NCI-H345 (cell line): ENCODE measurements at places on chromosomes 2 and 18.

DNA sequence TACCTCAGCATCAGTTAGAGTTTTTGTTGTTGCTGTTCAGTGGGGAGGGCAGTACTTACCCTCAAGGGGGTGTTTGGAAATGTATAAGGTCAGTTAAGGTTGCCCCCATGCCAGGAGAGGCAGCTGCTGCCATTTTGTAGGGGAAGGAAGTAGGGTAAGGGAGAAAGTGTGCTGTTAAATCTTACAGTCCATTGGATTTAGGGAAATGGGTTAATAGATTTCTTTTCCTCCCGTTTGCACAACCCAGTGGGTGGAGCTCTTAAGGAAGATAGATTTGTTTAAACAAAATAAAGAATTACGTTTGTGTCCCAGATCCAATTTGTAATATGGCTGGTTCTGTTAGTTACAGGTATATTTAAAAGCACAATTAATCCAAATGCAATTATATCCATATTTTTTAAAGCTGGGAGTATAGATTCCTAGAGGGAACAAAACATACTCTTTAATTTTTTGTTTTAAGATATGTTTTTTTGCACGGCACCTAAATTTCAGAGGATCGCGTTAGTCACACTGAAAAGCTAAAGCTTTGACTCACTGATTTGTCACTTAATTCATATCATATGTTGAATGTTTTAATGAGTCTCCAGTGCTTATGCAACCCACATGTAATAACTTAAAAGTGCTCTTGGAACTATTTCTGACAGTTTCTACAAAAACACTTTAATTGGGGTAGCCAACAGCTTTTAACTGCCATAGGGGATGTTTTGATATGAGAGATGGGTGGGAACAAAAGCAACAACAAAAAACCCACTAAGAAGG lies 9.0 kb upstream of the CWC22 start:
- no peak for DNase-seq

DNA sequence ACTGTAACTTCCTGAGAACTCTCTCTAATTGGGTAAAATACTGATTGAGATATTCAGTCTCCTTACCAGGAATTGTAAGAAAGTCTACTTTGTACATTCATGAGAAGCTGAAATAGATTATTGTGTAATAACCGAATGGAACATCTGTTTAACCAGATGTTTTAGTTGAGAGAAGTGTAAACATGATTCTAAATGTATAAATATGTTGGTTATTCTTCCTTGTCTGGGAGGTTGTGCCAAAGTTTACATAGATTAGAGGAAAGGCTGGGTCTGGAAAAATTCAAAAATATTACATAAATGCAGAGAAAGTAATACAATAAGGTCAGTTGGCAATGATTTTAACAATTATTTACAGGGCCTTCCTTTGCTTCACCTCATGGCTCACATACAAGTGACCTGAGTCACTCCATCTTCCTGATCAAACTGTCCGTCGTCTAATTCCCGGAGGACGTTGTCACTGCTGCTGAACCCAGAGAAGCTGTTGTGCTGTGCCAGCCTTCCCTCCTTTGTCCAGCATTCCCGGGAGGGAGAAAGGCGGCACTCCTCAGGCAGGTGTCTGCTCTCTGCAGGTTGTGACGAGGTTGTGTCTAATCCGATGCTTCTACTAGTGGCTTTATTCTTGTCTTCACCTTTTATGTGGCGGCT lies 55.9 kb downstream of the MOB4 start:
- DNase-seq = peak; percentile 23

DNA sequence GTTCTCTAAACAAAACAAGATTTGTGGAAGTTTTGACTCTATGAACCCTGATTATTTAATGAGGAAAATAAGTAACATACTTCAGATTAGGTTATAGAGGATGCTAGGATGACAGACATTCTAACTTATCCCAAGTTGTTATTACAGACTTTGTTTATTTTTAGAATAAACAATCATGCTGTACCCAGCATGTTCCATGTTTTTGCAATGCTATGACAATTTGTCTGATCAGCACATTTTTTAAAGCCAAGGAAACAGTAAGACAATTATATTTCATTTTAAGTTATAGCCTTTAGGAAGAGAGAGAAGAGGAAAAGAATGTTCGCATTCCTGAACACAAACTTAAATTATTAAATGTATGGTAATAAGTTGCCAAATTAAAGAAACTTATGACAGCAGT lies 119.8 kb downstream of the KYNU start:
- no peak for DNase-seq

DNA sequence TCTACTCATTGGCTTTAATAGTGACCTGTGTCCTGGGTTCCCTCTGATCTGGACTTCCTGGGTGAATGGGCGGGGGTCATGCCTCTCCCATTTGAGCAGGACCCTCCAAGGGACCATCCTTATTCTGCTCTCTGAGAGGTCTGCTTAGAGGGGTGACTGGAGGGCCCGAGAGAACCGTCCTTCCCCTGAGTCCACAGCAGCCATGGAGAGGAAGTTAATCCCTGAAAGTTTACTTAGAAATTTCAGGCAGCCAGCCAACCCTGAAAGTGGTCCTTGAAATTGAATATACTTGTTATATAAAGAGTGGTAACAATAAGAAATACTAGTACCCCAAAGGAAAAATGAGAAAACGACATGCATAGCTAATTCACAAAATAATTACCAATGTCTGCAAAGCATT lies 226.1 kb downstream of the DYSF start:
- peak; percentile 75 for DNase-seq

- no peak for DNase-seq
Measured at GRCh38 chr2:233714121-233714520, 1.4 kb downstream of the UGT1A5 start.

- DNase-seq = no peak
Measured at GRCh38 chr18:76565238-76566173, 70.5 kb upstream of the ZNF516 start.

DNA sequence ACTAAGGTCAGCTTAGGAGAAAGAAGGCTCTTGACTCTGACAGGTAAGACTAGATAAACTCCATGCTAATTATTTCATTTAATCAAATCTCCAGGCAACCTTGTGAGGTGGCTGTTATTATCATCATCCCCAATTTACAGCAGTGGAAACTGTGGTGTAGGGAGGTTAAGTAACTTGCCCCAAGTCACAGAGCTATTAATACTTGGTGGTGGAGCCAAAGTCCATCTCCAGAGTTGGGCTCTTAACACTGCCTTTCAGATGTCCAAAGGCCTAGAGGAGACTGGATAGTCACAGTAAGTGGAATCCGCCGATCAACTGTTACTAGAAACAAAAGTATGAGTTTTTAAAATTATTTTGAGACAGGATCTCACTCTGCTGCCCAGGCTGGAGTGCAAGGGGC lies 46.6 kb upstream of the SP3 start:
- DNase-seq = no peak

DNA sequence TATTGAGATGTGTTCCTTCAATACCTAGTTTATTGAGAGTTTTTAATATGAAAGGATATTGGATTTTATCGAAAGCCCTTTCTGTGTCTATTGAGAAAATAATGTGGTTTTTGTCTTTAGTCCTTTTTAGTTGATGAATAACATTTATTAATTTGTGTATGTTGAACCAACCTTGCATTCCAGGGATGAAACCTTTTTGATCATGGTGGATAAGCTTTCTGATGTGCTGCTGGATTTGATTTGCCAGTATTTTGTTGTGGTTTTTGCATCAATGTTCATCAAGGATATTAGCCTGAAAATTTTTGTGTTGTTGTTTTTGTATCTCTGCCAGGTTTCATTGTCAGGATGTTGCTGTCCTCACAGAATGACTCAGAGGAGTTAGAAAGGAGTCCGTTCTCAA lies 1710.4 kb downstream of the SUCLG1 start:
- no peak for DNase-seq

GRCh38 chr2:188979187-188980114 lies 5.3 kb downstream of the COL3A1 start:
- no peak for DNase-seq

- no peak for DNase-seq
Measured at GRCh38 chr2:179302764-179303571, 38.3 kb upstream of the SESTD1 start.
